NCI-H187 treated with DMSO at 0.1 percent for 48 hours (cell line): ENCODE measurements at places on chromosomes 3 and 15.

GRCh38 chr15:101579631-101580163 lies 72.5 kb downstream of the TM2D3 start:
- DNase-seq, result no peak

GRCh38 chr15:101107625-101108460 lies 144.0 kb downstream of the CHSY1 start:
- no peak for DNase-seq

GRCh38 chr15:45776772-45777171 lies 141.9 kb downstream of the SQOR start:
- DNase-seq, result no peak

DNA sequence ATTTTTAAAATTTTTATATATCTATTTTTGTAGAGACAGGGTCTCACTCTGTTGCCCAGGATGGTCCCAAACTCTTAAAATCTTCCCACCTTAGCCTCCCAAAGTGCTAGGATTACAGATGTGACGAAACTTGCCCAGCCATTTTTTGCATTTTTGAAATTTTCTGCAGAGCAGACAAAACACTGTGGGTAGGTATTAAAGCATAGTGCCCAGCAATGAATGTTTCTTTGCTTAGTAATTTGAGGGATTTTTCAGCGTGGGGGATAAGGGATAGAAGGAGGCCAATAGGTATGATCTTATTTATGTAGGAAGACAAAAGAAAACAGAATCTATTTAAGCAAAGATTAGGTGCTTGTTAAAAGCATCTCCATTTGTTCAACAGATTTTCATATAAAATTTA lies 446.8 kb upstream of the DPH6 start:
- no peak for DNase-seq

DNA sequence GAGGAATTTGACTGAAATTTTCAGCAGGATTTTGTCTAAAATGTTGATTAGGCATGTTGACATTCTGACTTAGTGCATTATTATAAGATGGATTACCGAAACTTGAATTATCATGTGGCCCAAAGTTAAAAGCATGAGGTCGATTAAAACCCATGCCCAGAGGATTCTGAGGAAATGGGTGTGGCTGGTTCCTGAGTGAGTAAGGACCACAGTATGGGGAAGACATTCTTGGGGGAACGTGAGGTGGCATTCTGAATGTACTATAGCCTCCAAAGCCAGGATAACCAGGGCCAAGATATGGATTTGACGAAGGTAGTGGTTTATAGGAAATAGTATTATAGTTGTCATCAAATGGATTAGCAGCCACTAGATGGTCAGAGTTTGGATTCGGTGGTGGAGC lies 38.7 kb upstream of the DNAAF4 start:
- no peak for DNase-seq
